ENCODE measurements at places on chromosomes 5 and 9.

DNA sequence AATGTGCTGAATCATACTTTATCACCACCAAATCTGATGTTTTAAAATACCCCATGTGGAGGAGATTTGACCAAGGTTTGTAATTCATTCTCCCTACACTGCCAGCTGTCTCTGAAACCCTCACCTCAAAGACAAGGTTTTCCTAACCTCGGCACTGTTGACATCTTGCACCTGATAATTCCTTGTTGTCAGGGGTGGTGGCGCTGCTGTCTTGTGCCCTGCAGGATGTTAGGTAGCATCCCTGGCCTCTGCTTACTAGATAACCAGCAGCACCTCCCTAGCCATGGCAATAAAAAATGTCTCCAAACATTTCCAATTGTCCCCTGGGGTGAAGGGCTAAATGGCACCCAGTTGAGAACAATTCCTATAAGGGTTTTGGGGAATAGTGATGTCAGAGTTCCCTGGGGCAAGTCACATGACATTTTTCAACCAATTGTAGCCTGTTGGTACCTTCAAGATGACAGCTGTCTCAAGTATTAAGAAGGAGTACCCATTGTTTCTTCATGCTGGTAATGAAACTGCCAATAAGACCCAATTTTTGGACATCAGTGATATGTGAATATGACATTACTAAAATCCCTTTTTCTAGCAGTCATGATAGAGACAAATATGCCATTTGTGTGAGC lies 160.6 kb upstream of the PLCXD3 start:
- no peak for DNase-seq

DNA sequence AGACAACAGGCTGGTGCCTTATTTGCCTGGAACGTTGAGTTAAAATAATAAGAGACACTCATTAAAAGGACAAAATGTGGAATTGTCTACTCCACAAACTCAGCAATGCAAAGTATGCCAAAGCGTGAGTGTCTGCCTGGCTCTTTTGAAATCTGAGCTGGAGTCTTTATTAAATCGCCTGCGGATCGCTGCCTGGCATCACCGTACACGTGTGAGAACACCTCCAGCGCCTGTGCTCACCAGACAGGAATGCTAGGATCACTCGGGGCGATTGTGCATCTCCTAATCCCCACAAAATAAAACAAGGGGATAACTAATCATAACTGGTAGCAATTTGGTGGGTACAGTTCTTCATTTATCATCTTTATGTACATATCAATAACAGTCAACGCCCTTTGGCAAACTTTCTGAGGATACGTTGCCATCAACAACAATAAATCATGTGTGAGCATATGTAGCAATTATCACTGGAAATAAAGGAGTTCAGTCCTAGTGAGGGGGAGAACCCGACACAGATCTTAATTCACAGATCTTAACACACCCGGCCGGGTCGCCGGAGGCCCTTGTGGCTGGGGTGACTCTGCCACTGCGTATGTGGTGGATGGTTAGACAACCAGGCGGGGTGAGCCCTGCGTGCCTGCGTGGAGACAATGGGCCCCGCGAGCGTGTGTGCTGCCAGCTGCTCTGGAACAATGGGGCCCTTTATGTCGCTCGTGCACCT lies 284.9 kb upstream of the IRX1 start:
- no peak for DNase-seq

- DNase-seq, result no peak
These were observed 39.5 kb upstream of the MYOT start for GRCh38 chr5:137828180-137828579.

DNA sequence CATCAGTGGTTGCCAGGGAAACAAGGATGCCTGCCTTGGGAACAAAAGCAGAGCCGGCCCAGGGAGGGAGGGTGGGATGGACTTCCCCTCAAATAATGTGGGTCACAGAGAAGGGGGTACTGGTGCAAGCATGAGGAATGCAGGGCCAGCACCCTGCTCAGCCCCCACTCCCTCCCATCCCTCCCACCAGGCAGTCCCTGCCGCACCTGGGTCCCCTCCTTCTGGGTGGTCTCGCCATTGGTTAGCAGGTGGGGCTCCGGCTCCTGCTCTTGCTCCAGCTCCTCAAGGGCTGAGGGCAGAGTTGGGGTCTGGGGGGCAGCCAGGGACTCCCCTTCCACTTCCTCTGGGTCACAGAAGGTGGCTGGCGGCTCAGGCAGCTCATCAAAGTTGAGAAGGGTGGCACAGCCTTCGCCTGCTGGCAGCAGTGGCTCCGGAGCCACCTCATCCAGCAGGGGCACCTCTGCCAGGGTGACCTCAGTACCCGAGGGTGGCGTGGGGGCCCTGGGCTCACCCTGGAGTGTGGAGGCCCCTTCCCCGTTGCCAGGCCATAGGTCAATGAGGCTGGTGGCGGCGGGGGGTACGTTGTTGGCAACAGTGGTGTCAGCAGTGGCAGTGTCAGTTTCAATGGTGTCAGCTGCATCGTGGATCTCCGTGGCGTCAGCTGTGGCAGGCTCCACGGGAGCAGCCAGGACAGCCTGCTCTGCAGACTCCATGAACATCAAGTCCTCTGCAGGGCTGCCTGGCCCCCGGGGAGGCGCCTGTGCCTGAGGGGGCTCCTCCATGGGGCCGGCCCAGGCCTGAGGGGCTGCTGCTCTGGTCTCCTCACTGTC lies 11.5 kb downstream of the PRR7 start:
- no peak for DNase-seq

GRCh38 chr9:93859431-93860215 lies 95.5 kb downstream of the BARX1 start:
- no peak for DNase-seq

GRCh38 chr5:13698885-13699284 lies 245.6 kb downstream of the DNAH5 start:
- DNase-seq, result no peak

- no peak for DNase-seq
These were observed 131.8 kb downstream of the SCAMP1 start for GRCh38 chr5:78492224-78492623.

DNA sequence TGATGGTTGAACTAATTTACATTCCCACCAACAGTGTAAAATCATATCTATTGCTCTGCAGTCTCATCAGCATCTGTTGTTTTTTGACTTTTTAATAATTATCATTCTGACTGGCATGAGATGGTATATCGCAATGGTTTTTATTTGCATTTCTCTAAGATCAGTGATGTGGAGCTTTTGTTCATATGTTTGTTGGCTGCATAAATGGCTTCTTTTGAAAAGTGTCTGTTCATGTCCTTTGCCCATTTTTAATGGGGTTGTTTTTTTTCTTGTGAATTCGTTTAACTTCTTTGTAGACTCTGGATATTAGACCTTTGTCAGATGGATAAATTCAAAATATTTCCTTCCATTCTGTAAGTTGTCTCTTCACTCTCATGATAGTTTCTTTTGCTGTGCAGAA lies 115.2 kb upstream of the CDH12 start:
- no peak for DNase-seq

DNA sequence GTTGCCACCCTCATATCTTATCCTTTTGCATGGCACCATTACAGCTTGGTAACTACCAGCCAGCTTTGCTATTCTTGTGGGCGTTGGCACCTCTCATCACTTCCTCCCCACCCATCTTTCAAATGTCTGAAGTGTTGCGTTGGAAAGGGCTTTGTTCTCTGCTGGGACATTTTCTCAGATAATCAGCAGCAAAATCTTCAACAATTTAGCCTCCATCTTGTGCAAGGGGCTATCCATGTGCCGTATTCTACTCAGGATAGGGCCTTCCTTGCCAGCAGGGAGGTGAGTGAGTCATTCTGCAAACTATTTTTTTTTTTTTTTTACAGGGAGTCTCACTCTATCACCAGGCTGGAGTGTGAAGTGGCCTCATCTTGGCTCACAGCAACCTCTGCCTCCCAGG lies 62.1 kb upstream of the NUDT12 start:
- DNase-seq, result no peak

DNA sequence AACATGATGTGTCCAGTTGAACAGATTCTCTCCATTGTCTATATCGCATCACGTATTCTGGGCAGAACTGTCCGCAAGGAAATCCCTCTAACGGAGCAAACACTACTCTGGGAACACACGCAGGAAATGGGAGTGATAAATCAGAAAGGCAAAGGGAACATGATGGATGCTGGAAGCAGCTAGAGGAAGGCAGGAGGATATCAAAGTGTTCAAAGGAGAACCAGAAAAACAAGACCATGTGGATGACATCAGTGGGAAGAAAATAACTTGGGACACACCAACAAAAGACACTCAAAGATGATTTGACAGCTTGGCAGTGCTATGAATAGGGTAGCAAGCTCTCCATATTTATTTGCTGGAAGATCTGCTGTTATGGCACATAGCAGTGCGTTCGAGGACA lies 142.9 kb downstream of the PLK2 start:
- DNase-seq, result no peak

- DNase-seq, result no peak
These were observed 38.1 kb upstream of the TUSC1 start for GRCh38 chr9:25716220-25716872.

- DNase-seq, result no peak
These were observed 283.3 kb downstream of the TMEM167A start for GRCh38 chr5:82793808-82794419.

DNA sequence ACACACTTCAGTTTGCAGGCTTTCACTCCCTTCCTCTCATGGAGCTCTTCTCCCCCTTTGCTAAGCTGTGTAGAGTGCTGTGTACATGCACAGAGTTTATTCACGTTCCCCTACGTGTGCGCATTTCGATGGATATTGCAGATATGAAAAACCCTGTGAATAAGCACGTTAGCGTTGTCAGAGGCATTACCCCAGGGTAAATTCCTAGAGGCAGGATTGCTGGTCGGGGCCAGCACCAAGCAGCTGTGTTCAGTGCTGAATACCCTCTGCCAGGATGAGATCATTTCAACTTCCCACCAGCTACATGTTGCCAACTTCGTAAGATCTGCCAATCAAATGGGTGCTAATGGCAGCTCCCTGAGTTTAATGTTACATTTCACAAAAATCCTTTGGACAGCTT lies 172.3 kb upstream of the PPP1R26 start:
- no peak for DNase-seq

DNA sequence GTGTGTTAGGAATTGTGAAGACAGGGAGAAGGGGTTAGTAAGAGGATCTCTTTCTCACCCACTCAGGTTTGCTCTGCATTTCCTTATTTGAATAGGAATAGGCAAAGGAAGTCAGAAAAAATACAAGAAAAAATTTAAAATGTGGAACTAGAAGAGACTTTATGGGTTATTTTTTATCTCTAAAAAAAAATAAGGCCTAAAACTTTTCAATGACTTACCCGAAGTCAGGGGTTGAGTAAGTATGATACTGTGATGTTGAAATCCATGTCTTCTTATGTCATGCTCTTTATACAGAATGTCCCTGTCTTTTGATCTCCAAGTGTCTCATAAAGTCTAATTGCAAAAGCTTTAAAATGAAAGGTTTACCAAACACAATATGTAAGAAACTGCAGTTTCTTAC lies 148.3 kb upstream of the PIK3R1 start:
- no peak for DNase-seq

- no peak for DNase-seq
These were observed 84.0 kb downstream of the COL5A1 start for GRCh38 chr9:134725605-134725940.

GRCh38 chr5:168273056-168273980 lies 18.1 kb upstream of the WWC1 start:
- DNase-seq, result no peak

- no peak for DNase-seq
These were observed 59.2 kb downstream of the NSUN2 start for GRCh38 chr5:6573651-6574101.

DNA sequence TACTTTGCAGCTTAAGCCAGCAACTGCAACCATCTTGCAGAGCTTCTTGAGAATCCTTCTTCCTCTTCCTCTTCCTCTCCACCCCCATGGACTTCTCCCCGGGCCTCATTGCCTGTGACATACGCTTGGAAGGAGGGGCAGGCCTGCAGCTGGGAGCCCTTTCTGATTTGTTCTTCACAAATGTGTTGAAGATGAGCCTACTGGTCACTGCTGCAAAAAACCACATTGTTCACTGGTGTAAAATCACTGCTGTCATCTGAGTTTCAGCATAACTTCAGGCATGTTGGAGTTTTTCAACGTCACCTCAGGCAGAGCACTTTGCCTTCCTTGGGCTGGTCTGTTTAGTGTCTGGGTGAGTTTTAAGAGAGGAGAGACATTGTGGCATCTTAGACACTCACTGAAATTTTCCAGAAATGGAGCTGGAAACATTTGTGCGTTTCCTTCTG lies 7.9 kb downstream of the TJP2 start:
- DNase-seq, result no peak

DNA sequence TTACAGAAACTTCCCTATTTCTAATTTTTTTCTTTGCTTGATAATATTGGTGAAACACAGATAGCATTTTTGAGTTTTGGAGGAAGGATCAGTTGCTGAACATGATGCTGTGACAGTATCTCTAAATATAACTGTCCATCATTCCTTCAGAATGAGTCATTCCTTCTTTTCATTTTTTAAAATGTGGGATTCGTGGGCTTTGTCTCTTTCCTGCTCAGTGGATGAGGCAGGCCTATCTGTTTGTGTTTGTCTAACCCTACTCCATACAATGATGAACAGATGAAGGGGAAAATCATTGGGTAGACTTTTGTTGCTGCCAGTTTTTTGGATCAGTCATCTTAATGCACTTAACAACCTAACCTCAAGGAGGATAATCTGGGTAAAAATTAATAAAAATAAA lies 15.7 kb upstream of the OR13C8 start:
- no peak for DNase-seq

DNA sequence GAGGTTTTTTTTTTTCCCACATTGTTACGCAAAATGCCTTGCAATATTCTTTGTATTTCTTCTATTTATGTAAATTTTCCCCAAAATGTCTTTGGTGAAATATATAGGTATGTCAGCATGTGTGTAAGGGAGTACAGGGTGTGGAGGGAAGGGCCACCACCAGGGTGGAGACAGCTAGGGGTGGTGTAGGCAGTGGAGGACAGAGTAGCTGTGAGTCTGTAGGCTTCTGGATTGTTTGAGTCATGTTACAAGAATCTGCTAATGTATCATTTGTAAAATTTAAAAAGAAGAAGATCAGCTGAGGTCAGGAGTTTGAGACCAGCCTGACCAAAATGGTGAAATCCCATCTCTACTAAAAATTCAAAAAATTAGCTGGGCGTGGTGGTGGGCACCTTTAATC lies 175.5 kb downstream of the NXNL2 start:
- no peak for DNase-seq

DNA sequence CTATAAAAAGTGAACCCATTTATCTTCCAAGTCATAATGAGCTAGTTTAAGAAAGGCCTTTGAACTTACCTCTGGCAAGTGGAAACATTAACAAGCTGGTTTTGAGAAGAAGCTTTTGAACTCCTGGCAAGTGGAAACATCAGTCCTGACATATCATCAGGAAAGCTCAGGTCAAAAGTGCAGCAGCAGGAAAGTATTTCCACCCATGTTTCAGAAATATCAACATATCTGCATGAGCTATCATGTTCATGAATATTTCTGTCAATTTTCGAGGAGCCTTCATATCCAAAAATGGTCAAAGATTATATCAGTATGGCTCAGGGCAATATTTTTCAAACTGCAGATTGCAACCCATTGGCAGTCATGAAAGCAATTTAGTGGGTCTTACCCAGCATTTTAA lies 133.9 kb downstream of the PLK2 start:
- DNase-seq, result no peak

- DNase-seq, result no peak
These were observed 137.7 kb downstream of the SPATA31D1 start for GRCh38 chr9:82126256-82126655.

GRCh38 chr5:16108418-16108817 lies 71.2 kb downstream of the MARCHF11 start:
- DNase-seq, result no peak

- no peak for DNase-seq
These were observed 34.1 kb downstream of the WHRN start for GRCh38 chr9:114471157-114471556.

GRCh38 chr9:119304555-119304954 lies 64.7 kb downstream of the BRINP1 start:
- DNase-seq, result no peak

All from cortex of kidney (tissue), 1 donor.